ENCODE measurements at places on chromosomes 7 and 10.
A peak's percentile ranks its signal among the peaks of the same experiment; 100 is the strongest.

- no peak overlapping the region for H3K4me3 ChIP-seq
- no peaks in the 10 kb centered on the region for H3K4me1 ChIP-seq
- no peak overlapping the region for H3K27ac ChIP-seq
- DNase-seq: peak; percentile 53
These were observed 27.7 kb downstream of the BTBD16 start for GRCh38 chr10:122298598-122299301.

- no peak overlapping the region for H3K27ac ChIP-seq
- no peaks in the 10 kb centered on the region for H3K4me1 ChIP-seq
- no peaks in the 10 kb centered on the region for H3K27me3 ChIP-seq
These were observed 440.0 kb downstream of the DNAJB9 start for GRCh38 chr7:109009636-109010035.

- DNase-seq: no peak
- H3K27me3 ChIP-seq: no peaks in the 10 kb centered on the region
- H3K36me3 ChIP-seq: no peaks in the 10 kb centered on the region
- H3K27ac ChIP-seq: no peak overlapping the region
These were observed 2.6 kb upstream of the CAV1 start for GRCh38 chr7:116522247-116522646.

DNA sequence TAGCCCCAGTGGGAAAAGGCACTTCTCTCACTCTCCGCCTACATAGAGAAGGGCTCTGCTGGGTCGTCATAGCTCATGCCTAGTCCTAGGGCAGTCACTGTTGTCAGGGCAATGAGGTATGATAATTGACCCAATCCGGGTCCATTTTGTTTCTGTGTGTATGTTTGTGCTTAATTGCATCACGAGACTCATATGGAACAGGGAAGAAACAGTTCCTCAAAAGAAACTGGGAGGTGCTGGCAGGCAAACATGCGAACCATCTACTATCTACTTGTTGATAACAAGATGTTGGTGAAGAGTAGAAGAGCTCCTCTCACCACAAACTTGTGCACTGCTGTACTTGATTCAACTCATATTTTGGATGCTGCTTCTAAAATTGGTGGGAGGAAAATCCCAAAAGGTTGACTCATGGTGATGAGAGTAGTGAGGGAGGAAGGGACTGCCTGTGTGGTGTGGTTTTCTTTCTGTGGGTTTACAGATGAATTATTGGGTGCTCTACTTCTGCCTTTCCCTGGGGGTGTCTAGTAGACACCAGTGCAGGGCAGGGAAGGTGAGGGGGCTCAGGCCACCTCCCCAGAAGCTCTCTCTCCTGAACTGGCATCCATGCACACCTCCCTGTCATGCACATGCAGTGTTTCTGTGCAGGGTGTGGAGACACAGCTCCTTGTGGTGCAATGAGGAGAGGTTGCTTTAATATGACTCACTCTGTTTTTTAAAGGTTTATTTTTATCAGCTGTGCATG lies 29.4 kb downstream of the LSMEM1 start:
- H3K27me3 ChIP-seq: no peaks in the 10 kb centered on the region
- H3K4me3 ChIP-seq: no peak overlapping the region
- H3K4me1 ChIP-seq: no peaks in the 10 kb centered on the region
- H3K27ac ChIP-seq: no peak overlapping the region

GRCh38 chr7:68706291-68706690 lies 892.0 kb upstream of the AUTS2 start:
- peak; percentile 33 for DNase-seq
- no peak overlapping the region for H3K27ac ChIP-seq
- H3K36me3 ChIP-seq: no peaks in the 10 kb centered on the region
- no peaks in the 10 kb centered on the region for H3K27me3 ChIP-seq
- H3K4me1 ChIP-seq: no peaks in the 10 kb centered on the region
- H3K4me3 ChIP-seq: no peak overlapping the region

DNA sequence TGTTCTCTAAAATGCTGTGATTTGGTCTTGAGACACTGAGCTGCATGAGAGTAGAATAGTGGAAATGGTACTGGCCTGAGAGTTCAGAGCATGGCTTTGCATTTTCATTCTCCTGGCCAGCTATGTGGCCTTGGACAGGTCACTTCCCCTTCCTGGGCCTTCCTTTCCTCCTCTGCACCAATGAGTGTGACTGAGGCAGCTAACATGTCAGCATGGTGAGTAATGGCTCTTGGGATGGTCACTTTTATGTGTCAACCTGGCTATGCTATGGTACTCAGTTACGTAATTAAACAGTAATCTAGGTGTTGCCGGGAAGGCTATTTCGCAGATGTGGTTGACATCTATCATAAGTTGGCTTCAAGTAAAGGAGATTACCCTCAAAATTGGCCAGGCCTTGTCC lies 109.3 kb downstream of the RTKN2 start:
- no peaks in the 10 kb centered on the region for H3K4me1 ChIP-seq
- DNase-seq: no peak
- H3K36me3 ChIP-seq: no peaks in the 10 kb centered on the region
- H3K27me3 ChIP-seq: no peaks in the 10 kb centered on the region
- no peak overlapping the region for H3K27ac ChIP-seq

GRCh38 chr7:32275216-32276009 lies 205.2 kb upstream of the PDE1C start:
- no peaks in the 10 kb centered on the region for H3K27me3 ChIP-seq
- H3K36me3 ChIP-seq: no peaks in the 10 kb centered on the region
- no peak overlapping the region for H3K27ac ChIP-seq
- no peak for DNase-seq

DNA sequence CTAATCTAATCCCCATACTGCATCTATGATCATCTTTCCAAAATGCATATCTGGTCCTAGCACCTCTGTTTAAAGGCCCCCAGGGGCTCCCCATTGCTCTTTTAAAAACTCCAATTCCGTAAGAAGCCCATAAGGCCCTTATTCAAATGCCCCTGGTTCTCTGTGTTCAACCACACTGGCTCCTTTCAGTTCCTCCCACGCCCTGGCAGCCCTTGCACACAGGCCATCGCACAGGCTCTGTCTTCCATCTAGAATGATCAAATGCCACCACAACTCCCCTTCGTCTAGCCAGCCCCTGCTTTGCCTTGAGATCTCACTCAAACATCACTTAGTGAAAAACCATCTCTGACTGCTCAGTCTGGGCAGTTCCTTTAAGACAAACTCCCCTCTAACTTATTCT lies 112.9 kb upstream of the LYZL2 start:
- no peaks in the 10 kb centered on the region for H3K4me1 ChIP-seq
- H3K36me3 ChIP-seq: no peaks in the 10 kb centered on the region
- no peak overlapping the region for H3K4me3 ChIP-seq
- no peaks in the 10 kb centered on the region for H3K27me3 ChIP-seq
- no peak overlapping the region for H3K27ac ChIP-seq
- DNase-seq: no peak

DNA sequence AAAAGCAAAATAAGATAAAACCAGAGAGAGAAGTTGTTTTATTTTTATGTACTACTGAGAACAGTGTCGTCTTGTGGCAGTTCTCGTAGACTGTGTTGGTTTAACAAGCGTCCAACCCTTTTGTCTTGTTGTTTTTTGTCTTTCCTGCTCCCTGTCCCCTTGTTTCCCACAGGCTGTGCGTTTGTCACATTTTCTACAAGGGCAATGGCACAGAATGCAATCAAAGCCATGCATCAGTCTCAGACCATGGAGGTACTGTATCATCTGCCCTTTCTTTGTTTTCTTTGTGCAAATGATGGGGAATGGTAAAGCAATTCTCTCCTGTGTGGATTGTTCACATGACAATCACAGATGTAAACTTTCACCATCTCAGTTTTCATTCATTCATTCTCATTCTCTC lies 248.8 kb downstream of the CELF2 start:
- H3K27ac ChIP-seq: peak overlapping the region; percentile 34
- H3K36me3 ChIP-seq: peaks cover 26% of the 10 kb centered on the region
- peaks cover 83% of the 10 kb centered on the region for H3K4me1 ChIP-seq
- no peaks in the 10 kb centered on the region for H3K27me3 ChIP-seq
- DNase-seq: no peak

DNA sequence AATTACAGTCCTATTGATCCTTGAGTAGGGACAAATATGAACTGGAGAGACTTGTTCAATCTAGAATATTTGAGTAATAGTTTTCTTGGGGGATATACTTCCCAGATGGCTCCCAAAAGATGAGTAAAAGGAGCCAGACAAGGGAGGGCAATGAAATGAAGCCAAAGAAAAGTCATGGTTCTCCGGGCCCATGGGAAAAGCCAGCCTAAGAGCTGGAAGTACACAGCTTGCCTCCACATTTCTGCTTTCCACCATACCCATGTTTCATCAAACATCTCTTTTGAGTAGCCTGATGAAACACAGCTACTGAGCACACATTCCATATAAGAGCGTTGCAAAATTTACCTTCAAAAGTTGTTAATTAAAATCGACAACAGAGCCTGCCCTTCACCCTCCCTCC lies 535.0 kb upstream of the FZD8 start:
- no peaks in the 10 kb centered on the region for H3K4me1 ChIP-seq
- no peak for DNase-seq
- H3K27me3 ChIP-seq: no peaks in the 10 kb centered on the region
- H3K27ac ChIP-seq: no peak overlapping the region
- H3K4me3 ChIP-seq: no peak overlapping the region
- H3K36me3 ChIP-seq: no peaks in the 10 kb centered on the region

DNA sequence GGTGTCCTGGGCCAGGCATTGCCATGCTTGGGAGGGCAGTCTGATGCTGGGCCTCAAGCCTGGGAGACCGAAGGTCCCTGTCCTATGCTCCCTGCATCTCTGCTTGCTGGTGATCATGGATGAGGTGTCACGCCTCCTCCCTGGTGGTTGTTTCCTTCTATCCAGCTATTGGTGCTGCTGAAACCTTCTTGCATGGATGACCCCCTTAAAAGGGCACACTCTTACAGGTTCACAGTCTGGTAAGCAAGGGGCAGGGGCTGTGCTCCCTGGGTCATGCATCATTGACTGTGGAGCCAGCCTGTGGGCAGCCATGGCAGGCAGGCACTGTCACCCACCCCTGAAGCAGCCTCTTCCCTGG lies 36.8 kb upstream of the SLC29A3 start:
- no peak for DNase-seq
- no peak overlapping the region for H3K4me3 ChIP-seq
- no peak overlapping the region for H3K27ac ChIP-seq
- no peaks in the 10 kb centered on the region for H3K4me1 ChIP-seq

GRCh38 chr7:130758429-130759056 lies 24.5 kb upstream of the KLF14 start:
- H3K4me1 ChIP-seq: no peaks in the 10 kb centered on the region
- no peak overlapping the region for H3K27ac ChIP-seq
- H3K27me3 ChIP-seq: no peaks in the 10 kb centered on the region
- H3K4me3 ChIP-seq: no peak overlapping the region
- H3K36me3 ChIP-seq: no peaks in the 10 kb centered on the region

DNA sequence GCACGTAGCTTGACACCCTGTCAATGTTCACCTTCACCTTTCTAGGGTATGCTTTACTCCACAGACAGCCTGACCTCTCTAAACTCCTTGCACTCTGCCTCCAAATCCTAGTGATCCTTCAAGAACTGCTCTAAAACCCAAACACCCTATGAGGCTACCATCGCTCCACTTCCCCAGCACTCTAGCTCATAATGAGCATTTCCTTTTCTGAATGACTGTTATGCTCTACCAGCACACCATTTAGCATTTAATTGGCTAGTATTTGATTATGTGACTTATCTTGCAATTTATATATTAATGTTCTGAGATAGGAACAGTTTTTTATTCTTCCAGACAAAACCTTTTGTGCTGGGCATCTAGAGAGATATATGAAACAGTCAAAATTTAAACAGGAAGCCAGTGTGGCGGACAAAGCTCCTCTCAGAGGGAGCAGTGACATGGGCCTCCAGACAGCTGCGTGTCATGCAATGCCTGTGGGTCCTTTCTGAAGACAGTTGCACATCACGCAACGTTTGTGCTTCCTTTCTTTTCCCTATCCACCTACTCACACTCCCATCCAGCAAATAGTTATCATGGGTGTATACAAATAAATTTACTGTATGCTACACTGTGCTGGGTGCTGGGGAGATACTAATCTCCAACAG lies 86.3 kb downstream of the ALOX5 start:
- H3K27ac ChIP-seq: peak overlapping the region; percentile 97
- peak; percentile 65 for DNase-seq
- H3K4me3 ChIP-seq: 0 out of 2 replicates have a peak overlapping the region, but pooled peaks have one; percentile 4
- H3K4me1 ChIP-seq: peaks cover 63% of the 10 kb centered on the region
- no peaks in the 10 kb centered on the region for H3K36me3 ChIP-seq

DNA sequence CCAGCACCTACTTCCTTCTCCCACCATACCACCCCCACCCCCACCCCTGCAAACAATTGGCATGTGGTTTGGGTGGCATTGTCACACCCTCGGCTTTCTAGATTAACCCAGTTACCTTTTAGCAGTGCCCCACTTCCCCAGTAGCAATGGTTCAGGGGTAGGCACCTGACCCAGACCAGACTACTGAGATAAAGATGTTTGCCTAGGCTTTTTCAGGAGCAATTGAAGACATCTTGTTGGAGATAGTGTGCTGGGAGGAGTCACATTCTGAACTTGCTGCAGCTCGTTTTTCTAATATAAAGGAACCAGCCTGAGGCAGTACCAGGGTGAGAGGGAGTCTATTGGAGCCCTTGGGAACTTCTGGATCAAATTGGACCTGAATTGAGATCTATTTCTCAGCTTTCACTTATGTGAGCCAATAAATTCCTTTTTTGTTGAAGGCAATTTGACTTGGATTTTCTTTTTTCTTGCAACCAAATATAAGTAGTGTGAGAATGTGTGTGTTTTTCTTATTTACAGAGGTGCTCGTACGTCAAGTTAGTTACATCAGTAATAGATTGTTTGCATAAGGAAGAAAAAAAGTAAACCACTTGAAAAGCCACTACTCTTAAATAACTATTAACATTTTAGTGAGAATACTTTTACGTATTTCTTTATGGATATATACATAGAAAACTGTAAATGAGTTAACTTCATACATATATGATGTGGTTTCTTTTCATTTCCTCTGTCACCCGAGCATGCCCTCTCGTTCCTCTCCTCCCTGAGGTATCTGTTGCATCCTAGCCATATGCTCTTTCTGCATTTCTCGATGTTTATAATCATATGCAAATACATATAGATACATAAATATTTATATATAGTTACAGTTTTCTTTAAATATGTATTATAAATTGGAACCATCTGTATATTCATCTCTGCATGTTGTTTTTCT lies 38.0 kb downstream of the RAB18 start:
- no peaks in the 10 kb centered on the region for H3K27me3 ChIP-seq
- no peak overlapping the region for H3K4me3 ChIP-seq
- H3K4me1 ChIP-seq: no peaks in the 10 kb centered on the region

- DNase-seq: no peak
- H3K4me3 ChIP-seq: no peak overlapping the region
- H3K27ac ChIP-seq: no peak overlapping the region
- H3K27me3 ChIP-seq: no peaks in the 10 kb centered on the region
- H3K36me3 ChIP-seq: no peaks in the 10 kb centered on the region
These were observed 36.0 kb downstream of the NRAP start for GRCh38 chr10:113627836-113628235.

- no peaks in the 10 kb centered on the region for H3K36me3 ChIP-seq
- DNase-seq: peak; percentile 54
- peaks cover 15% of the 10 kb centered on the region for H3K4me1 ChIP-seq
- no peak overlapping the region for H3K4me3 ChIP-seq
- H3K27ac ChIP-seq: peak overlapping the region; percentile 24
These were observed 193.4 kb upstream of the MBL2 start for GRCh38 chr10:52965938-52966401.

All from MM.1S (cell line).